Activated CD4-positive, alpha-beta T cell treated with anti-CD3 and anti-CD28 coated beads, Interleukin-2, amount 50 U/mL, for 24 hours (primary cell): ENCODE measurements at places on chromosomes 4 and X.

DNA sequence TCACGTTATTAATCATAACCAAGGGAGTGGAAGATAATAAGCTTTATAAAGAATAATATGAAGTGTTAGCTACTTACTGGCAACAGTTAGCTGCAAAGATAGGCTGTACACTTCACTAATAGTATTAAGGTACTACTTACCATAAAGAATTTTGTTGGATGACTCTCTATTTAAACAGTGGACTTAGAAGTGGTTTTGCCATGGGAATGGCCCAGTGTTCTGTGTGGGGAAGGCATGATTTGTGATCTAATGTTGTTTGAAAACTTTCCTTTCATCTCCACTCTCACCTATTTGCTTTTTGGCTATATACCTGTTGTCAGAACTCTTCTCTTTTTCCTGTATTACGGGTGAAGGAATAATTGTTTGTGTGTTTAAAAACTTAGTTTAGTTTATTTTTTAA lies 23.0 kb downstream of the FHDC1 start:
- no peak for DNase-seq

DNA sequence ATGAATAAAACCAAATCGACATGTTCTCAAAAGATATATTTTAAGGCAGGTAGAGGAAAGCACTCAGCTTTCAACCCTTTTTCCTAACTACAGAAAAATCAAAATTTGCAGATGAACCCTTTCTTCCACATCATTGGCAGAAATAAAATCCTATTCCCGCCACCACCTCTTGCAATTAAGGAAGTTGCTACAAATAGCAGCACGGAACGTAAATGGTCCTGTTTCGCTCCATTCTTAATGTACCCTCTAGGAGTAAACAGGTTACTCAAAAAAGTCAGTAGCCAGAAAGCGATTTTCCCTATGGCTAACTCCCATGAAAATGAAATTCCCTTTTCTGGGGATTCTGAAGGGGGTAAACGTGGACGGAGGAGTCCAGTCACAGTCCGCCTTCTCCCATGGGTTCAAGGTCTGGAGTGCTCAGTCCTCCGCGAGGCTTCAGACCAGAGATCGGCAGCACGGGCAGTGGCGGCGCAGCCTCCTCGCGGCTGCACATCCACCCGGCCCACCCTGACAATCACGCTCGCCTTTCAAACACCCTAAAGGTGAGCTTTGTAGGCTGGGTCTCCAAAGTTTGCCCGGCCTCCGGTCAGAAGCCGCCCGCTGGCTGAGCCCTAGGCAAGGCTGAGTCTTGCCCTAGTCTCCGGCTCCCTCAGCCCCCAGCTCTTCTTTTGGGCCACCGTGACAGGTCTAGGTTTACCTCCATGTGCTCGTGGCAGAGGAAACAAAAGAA lies 1.8 kb downstream of the ATP11C start:
- DNase-seq = no peak

DNA sequence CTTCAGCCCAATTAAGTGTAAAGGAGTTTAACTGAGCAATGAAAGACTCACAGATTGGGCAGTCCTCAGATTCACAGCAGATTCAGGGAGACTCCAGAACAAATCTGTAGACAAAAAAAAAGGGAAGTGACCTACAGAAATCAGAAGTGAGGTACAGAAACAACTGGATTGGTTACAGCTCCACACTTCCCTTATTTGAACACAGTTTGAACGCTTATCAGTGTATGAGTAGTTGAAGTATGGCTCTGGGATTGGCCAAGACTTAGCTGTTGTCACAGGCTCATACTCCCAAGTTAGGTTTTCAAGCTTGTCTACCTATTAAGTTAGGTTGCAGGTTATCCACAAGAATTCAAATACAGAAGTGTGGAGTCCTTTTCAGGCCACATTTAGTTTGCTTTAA lies 112.4 kb upstream of the ELOVL6 start:
- DNase-seq = no peak

DNA sequence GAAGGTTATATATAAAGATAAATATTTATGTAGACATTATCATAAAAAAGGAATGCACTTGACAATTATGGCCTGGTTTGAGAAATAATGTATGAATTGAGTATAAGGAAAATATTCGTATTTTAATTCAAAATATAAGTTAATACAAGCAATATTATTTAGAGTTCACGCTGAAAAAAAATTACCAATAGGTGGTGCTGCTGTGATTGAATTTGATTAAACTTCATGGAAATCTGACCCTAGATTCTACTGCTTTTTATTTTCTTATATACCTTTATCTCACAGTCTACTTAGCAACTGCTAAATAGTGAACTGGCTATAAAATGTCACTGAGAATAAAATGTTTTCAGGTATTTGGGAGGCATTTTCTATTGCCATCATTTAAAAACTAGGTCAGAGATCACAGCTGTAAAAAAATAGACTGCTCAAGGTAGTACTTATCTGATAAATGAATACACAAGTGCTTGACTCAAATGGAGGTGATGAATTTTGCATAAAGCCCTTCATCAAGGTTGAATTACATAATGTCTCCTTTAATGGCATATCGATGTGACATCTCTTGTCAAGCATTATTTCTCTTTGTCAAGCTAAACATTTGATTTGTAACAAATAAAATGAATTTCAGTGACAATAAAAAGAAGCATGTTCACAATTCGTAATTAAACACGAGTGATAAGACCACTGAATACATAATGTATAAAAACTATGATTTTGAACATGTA lies 1638.8 kb upstream of the PCDH7 start:
- DNase-seq = no peak

DNA sequence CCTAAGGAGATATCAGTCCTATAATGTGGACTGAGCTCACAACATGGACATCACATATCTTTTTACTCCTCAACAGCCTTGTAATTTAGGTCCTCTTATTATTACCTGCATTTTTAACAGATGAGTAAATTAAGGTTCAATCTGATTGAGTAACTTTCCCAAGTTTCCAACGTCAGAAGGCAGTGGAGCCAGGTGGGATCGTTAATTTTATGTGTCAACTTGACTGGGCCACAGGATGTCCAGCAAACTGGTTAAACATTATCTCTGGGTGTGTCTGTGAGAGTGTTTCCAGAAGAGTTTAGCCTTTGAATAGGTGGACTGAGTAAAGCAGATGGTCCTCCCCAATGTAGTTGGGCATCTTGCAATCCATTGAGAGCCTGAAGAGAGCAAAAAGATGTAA lies 59.0 kb upstream of the SLIT2 start:
- DNase-seq = no peak

GRCh38 chrX:45710081-45710801 lies 509.6 kb upstream of the DIPK2B start:
- peak; percentile 55 for DNase-seq

GRCh38 chr4:164345756-164346155 lies 408.2 kb upstream of the SMIM31 start:
- DNase-seq = no peak

DNA sequence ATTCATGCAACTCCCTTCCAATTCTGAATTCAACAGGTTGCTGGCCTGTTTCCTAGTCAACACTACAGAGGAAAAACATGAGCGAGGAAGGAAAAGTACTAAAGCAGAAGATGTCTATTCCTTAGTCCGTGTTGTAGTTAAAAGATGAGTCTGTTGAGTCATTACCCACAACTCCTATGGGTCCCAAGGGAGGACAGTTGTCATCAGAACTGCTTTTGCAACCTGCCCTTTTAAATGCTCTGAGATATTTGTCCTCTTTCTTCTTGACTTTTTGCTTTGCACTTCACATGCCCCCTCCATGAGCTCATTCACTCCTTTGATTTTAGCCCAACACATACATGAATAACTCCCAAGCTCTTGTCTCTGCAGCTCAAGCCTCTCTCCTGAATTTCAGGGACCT lies 119.2 kb downstream of the CORIN start:
- no peak for DNase-seq

DNA sequence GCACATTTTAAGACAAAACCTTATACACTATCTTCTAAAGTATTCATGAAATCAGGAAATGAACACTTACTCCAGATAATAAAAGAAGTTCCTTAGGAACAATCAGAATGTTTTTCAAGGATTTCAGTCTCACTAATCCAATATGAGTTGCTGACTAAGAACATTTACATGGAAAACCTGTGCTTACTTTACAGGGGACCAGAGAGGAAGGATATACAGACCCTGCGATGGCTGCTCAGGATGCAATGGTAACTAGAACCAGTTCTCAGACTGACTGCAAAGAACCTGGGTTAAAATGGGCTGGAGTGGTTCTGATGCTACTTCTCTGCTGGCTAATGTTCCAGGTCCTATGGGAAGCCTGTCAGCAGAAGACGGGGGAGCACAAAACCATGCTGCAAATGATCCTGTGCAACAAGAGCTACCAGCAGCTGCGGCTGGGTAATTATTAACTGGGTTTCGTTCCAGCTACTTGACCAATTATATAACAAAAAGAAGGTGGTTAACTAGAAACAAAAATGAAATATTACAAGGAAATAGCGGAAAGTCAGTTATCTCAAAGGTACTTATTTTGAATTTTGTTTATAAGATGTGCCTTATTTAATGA lies 85.3 kb downstream of the ANXA10 start:
- no peak for DNase-seq

DNA sequence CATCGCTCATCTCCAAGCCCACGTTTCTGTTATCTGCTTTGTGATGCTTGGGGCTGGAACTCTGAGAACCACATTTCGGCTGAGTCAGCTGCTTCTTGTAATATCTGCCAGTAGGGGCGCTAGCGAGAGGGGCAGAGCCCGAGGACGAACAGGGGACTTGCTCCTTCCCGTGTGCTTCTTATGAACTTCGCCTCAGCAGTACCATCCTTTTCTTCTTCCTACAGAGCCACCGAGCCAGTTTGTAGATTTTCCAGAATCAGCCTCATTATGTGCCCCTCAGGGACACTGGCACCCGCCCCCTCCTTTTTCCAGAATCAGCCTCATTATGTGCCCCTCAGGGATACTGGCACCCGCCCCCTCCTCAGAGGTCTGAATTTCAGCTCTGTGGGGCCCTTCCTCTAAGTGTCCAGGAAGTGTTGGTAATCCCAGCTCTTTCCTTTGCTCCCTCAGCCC lies 441.7 kb upstream of the RASGEF1B start:
- DNase-seq = no peak

DNA sequence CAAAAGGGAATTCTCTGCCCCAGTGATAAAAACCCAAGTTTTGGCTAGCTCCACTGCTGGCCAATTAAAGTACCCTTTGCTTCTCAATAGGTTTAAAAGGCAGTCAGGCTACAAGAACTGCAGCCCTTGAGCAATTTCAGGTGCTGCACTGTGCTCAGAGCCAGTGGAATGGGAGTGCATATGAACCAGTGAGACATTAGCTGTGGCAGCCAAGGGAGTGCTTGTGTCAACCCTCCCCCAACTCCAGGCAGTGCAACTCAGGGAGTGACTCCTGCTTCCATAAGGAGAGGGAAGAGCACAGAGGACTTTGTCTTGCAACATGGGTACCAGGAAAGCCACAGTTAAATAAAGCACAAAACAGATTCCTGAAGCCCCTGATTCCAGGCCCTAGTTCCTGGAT lies 61.6 kb upstream of the VAMP7 start:
- no peak for DNase-seq

DNA sequence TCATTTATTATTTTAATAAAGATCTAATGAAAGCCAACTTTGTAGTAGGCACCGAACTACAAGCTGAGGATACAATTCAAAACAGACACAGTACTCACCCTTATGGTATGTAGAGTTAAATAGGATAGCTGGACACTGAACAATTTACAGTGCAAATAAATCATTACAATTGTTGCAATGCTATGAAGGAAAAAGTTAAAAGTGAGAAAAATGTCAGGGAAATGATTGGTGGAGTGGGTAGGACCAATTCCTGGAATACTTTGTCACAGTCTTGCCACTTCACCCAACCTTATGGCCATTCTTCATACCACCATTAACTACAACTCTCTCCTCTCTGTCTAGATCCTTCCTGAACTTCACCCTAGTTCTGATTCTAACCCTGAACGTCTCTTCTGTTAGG lies 70.1 kb upstream of the CCSER1 start:
- DNase-seq = no peak

- peak; percentile 77 for DNase-seq
These were observed at the start of gene UBE2K for GRCh38 chr4:39697740-39698423. UBE2K (plus strand) TSS chr4:39698136; CDS start chr4:39698328, 192 bp downstream.

DNA sequence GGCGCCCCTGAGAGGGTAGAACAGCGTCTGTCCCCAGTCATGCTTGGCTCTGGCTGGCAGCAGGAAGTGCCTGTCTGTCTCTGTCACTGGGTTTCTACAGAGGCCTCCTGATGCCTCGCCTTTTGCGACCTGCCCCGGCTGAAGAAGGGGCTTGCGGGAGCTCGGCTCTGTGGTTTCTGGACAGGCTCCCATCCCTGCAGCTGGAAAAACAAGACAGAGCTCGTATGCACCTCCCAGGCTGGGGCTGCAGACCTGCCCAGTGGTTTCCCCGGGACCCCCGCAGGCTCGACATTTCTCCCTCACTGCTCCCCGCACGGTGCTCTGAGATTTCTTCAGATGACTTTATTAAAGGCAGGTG lies 57.0 kb upstream of the SORCS2 start:
- DNase-seq = no peak

GRCh38 chr4:101970547-101971155 lies 180.1 kb downstream of the BANK1 start:
- DNase-seq = no peak

DNA sequence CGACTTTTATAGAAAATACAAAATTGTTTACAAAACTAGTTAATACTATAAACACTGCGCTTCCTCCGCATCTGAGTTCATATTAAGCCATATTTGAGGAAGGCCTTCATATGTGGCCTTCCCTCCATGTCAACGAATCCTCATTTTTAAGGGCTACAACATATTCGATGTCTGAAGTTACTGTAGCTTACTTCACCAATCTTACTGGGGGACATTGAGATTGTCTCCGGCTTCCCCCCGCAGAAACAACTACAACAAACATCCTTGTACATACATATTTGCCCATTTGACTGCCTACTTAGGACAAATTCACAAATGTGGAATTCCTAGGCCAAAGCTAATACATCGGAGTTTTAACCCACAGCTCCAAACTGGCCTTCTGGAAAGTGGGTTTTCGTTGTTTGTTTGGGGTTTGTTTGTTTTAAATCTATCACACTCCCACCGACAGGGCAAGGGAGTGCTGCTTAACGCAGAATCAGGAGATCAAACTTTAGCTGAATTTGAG lies 581 bp upstream of the FAM114A1 start:
- no peak for DNase-seq

GRCh38 chr4:15691346-15692135 lies 9.9 kb downstream of the FAM200B start:
- no peak for DNase-seq

GRCh38 chrX:40104985-40105834 lies 7.5 kb upstream of the BCOR start:
- no peak for DNase-seq

- no peak for DNase-seq
These were observed 125.4 kb upstream of the SPOCK3 start for GRCh38 chr4:167359711-167360110.

- DNase-seq = no peak
These were observed 95.2 kb upstream of the KLF3 start for GRCh38 chr4:38568768-38569167.

DNA sequence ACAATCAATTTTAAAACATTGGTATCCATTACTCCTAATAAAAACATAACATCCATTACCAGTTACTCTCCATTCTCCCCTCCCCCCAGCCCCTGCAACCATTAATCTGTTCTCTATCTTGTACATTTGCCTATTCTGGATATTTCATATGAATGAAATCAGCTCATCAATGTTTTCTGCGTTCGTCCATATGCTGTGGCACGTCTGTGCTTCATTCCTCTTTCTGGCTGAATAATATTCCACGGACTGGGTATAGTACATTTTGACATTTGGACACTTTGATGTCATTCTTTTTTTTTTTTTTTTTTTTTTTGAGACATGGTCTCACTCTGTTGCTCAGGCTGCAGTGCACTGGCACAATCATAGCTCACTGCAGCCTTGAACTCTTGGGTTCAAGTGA lies 5.2 kb downstream of the DNASE1L1 start:
- DNase-seq = no peak
